Activated CD4-positive, alpha-beta T cell treated with anti-CD3 and anti-CD28 coated beads, Interleukin-2, Interleukin-6, amounts not matched to agents 100 ng/mL and 50 ng/mL, durations not matched to agents 16 hours and 8 hours (primary cell): ENCODE measurements at places on chromosomes 16 and 17.

- DNase-seq: peak; percentile 64
These were observed 4.7 kb upstream of the IL17C start for GRCh38 chr16:88633684-88634140.

DNA sequence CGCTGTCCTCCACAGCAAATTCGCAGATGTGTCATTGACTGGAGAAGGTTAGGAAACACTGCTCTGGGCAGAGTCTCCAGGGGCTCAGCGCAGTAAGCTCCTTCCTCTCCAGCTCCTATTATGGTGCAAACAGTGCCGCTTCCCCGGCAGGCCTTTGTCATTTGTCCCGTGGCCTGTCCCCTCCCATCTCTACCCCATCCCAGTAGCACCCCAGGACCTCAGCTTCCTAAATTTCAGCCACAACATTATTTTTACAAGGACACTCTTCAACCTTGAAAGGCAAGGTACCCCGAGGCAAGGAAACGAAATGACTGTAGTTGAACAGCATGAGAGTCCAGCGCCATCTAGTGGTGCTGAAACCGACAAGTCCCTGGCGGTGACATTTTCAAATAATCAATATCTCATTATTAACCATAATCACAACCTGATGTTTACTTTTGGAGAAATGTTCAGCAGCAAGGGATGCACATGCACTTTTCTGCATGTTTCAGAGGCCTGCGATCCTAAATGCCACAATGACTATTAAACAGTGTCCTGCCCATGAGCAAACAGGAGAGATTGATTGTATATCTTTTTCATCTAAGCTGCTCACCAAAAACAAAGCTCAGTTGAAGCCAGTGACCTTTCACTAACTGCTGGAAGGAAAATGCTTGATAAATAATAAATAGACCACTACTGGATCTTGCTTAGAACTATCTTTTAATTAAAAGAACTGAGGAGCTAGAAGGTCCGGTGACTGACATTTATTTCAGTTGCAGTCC lies 16.5 kb downstream of the MRPS23 start:
- peak; percentile 80 for DNase-seq

DNA sequence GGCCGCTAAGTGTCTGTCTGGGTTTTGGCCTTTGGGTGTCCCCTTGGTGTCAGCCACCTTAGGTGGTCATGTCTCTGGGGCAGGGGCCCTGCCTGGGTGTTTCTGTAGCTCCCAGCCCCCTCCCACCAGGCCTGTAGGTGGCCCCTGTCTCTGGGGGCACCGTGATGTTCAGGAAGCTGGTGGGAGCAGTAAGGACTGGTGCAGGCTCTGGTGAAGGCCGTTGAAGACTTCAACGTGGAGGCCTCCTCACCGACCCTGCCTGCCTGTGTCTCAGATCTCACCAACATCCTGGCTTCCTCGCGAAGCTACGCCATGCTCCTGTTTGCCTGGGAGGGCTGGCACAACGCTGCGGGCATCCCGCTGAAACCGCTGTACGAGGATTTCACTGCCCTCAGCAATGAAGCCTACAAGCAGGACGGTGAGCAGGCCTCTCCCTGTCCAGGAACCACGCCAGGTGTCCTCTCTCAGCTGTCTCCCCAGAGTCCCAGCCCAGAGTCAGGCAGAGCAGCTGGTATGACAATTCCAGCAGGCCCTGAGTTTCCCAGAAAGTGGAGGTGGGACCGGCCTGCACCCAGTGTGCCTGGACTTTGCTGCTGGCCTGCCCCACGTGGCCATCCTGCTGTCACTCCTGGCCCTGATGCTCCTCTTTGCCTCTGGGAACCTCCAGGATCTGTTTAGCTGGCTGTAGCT lies 2.8 kb downstream of the ACE start:
- no peak for DNase-seq

GRCh38 chr17:75828076-75828400 lies 16.2 kb downstream of the UNC13D start:
- no peak for DNase-seq

DNA sequence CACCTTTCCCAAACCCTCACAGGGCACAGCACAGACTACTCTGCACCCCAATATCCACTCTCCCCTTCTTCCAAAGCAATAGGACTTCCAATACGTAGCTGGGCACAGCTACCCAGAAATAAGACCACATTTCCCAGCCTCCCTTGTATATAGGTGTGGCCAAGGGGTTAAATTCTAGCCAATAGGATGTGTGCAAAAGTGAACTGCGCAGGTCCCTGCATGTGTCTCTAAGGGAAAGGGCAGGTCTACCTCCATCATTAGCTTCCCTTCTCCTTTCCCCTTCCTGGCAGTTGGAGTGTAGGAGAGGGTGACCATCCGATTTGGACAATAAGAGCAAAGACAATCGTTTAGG lies 25.5 kb upstream of the SNN start:
- no peak for DNase-seq

DNA sequence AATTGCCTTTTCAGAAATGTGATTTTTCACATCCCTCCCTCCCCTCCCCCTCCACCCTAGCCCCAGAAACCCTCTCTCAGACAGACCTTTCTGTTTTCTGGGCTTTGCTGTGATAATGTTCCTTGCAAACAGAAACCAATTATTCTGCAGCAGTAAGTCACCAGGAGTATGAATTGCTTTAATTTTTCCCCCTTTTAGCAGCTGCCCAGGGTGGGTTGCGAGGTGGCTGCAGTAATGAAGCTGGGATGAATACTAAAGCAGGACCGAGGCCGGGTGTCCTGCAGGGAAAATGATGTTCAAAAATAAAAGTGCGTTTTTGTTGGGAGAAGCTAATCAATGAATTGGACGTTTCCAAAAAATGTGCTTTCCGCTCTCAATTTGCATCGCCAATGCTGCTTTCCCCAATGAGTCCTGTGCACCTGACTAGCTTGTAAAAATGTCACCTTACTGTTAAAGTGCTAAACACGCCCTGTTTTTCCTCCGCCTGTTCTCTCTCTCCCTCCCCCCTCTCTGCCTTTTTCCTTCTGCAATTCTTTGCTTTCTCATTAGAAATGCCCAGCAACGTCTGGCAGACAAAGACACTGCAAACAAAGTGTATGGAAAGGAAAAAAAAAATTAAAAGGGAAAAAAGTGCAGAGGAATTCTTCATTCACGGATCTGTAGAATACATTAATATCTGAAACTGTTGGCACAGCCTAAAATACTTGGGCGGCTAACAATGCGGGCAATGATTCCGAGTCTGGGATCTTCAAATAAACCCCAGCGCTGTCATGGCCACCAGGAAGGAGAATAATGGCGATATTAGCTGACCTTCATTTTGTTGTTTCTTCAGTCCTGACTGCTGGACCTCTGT lies 244.1 kb downstream of the STX8 start:
- DNase-seq: no peak

DNA sequence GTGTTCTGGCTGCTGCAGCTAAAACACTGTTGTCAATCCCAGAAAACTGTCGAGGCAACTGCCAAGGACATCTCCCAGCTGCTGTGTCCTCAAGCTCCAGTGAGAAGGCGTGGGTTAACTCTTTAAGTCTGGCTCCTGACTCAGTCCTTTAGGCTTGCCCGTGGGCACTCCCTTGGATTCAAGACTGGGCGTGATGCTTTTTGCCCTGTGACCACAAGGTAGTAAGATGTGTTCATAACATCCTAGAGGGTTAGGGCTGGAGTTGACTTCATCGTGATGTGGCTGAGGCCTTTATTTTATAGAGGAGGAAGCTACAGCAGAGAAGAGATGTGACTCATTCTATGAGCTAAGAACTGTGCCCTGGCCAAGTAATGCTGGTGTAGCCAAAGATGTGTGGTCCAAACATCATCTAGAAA lies 50.9 kb upstream of the TEKT3 start:
- DNase-seq: no peak

DNA sequence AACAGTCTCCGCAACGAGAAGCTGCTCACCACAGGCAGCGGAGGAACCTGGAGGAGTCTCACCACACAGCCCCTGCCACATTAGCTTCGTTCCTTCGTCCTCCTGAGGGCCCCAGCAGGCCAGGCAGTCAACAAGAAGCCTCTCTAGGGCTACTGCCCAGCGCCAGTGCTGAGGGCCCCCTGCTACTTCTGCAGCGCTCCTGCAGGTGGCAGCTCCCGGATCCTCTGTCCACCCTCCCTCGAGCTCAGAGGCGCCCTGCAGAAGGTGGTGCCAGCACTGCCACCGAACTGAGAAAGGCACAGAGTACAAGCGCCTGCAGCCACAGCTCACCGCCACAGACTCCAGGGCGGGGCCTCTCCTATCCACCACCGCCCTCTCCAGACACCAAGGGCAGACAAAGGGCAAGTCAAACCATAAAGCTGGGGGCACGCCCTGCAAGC lies 27.3 kb downstream of the KDM8 start:
- peak; percentile 76 for DNase-seq

DNA sequence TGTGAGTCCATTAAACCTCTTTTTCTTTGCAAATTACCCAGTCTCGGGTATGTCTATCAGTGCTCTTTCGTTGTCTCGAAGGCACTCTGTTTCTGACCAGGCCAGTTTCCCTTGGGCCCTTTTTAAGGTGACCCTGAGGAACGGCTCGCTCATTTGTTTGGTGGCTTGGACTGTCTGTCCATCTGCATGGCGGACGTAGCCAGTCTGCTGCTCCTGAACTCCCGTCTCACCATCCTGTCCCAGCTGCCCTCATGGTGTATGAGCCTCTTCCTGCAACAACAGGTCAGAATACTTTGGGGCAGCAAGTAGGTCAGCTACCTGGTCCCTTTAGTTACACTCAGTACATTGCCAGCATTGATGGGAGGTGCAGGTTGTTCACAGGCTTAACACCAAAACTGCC lies 19.0 kb downstream of the DRC7 start:
- DNase-seq: no peak

- no peak for DNase-seq
These were observed 1.0 kb downstream of the TEDC2 start for GRCh38 chr16:2460916-2461315.

GRCh38 chr17:62573480-62574117 lies 53.9 kb upstream of the MRC2 start:
- no peak for DNase-seq

DNA sequence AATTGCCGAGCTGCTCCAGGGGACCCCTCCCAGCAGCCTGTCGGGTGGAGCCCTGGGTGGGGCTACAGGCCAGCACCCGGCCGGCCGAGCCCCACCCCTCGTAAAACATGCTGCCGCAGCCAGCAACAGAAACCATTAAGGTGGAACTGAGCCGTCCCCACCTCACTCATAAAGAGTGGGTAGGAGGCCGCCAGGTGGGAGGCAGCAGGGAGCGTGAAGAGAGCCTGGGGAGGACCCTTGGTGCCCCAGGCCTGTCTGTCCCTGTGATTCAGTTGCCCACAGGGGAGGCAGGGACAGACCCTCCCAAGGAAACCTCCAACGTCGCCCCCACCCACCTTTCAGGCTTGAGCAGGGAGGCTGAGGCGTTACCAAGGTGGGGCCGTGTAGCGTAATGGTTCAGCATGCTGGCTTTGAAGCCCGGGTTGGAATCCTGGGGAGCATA lies 8.4 kb downstream of the FOXN1 start:
- no peak for DNase-seq

GRCh38 chr17:57862694-57863667 lies 13.1 kb upstream of the MRPS23 start:
- no peak for DNase-seq

GRCh38 chr16:3152277-3152990 lies 17.6 kb downstream of the ZNF213 start:
- DNase-seq: peak; percentile 97

DNA sequence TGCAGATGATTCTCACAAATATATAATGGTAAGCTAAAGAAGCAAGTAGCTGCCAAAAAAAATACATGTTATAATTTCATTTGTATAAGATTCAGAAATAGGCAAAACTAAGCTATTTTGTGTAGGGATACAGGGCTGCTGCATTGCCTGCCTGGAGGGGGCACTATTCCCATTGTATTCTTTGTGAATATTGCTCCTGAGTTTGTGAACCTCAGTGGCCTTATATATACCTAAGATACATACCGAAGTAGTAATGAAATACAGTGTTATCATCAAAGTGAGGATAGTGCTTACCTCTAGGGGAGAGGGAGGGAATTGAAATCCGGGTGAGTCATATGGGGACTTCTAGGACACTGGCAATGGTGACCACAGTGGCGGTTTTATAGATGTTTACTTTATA lies 53.5 kb downstream of the C17orf58 start:
- DNase-seq: no peak

DNA sequence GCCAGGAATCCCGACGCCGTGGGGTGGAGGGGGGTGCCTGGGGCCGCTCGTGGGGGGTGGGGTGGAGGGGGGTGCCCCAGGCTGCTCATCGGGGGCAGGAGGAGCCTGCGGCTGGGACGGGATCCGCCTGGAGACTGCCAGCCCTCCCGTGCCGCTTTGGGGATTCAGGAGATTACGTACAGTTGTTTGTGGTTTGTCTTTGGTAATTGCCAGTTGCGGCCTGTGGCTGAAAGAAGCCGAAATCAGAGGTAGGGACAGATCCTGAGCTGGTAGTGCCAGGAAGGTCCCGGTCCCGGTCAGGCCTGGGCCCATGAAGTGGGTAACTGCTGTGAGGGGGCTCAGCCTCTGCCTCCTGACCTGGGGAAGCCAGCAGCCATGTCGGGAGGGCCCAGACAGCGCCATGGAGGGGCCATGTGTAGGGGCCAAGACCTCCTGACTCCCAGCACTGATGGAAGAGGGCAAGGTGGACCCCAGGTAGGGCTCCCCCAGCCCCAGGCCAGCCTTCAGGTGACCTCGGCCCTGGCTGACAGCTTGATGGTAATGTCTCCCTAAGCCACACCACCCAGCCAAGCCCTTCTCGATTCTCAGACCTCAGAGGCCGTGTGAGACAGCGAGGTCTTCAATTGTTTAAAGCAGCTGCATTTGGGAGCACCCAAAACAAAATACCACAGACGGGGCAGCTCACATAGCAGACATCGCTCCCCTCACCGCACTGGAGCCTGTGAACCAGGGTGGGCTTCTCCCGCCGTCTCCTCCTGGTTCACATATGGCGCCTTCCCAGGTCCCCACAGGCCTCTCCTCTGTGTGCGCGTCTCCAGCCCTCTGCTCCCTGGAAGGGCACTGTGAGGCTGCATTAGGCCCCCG lies 34.9 kb upstream of the SSTR5 start:
- no peak for DNase-seq

GRCh38 chr17:82786427-82786826 lies 34.6 kb downstream of the TBCD start:
- DNase-seq: no peak

DNA sequence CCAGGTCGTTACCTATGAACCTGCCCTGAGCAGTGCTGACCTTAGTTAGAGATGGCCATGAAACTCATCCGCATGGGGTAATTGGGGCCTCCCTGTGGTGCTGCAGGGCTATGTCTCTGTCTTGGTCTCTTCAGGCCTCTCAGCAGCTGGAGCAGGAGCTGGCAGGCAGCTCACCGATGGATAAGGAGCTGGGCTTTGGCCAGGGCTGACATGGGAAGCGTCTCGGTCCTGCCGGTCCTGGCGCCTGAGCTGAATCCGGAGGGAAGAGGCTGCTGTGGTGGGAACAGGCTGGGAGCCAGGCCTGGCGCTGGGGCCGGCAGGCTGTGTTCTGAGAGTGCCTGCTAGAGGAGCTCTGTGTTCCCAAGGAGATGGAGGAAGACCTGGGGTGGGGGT lies 10.1 kb downstream of the IL32 start:
- no peak for DNase-seq

- no peak for DNase-seq
These were observed 11.3 kb downstream of the LIG3 start for GRCh38 chr17:34991606-34992005.

- no peak for DNase-seq
These were observed 28.2 kb upstream of the ZC3H18 start for GRCh38 chr16:88541831-88542616.
